ENCODE measurements at places on chromosomes 1 and 21.
A peak's percentile ranks its signal among the peaks of the same experiment; 100 is the strongest.

- no peak for DNase-seq
Measured at GRCh38 chr1:231134624-231135023, 27.2 kb upstream of the TRIM67 start.

- no peak for DNase-seq
Measured at GRCh38 chr1:48756683-48757316, 19.9 kb downstream of the BEND5 start.

- no peak for DNase-seq
Measured at GRCh38 chr1:54274448-54274847, 74.5 kb downstream of the MRPL37 start.

GRCh38 chr1:222588135-222588534 lies 1.6 kb downstream of the TAF1A start:
- no peak for DNase-seq

- DNase-seq, result no peak
Measured at GRCh38 chr21:37682966-37683365, 233.3 kb downstream of the KCNJ6 start.

GRCh38 chr1:15391366-15391765 lies 18.3 kb upstream of the EFHD2 start:
- no peak for DNase-seq

DNA sequence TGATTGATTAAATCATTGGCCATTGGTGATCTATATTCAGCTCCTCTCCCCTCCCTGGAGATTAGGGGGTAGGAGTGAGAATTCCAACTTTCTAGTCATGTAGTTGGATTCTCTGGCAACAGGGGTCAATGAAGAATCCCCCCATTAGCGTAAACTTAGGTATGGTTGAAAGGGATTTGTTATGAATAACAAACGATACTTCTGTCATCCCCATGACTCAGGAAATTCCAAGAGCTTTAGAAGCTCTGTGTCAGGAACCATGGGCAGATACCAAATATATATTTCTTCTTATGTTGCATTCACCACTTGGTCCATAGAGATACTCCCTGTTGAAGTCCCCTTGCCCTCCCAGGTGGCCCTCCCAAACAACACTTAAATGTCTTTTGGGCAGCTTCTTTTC lies 124.5 kb downstream of the DNM3 start:
- no peak for DNase-seq

DNA sequence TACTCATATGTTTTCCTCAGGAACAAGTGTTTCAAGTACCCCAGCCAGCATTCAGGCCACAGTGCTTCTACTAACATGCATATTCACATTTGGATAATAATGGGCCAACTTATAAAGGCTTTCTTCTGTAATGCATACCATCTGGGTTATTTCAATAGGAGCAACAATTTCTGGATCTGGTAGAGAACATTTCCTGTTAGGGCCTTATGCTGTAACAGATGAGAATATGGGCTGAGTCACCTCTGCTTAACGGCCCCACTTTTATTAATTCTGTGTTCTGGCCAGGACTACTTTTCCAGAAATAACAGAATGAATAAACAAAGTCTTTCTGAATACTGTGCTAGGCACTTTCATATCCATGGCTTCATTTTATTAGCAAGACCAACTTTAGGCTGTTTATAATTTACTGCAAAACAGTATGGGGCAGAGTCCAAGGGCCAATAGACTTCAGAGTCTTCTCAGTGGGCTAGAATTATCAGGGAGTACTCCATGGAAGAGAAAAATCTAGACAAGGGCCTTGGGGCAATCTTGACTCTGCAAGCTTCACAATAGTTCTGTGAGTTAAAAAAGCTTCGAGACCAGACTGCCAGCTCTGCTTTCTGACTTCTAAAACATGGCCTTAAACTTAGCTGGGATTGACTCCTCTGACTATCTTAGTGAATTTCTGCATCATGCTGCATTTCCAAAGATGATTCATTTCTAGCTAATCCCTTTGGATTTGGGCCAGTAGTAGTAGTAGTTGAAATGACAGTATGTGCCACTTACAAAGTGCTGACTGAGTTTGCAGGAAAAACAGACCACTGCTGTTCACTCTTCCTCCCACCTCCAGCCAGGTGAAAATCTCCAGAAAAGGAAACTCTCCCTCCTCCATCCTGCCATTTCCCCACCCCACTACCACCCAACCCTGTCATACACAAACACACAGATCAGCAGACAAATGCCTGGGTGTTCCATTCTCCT lies 8.2 kb upstream of the SSX2IP start:
- peak; percentile 83 for DNase-seq

GRCh38 chr1:26170472-26170821 lies 739 bp downstream of the ZNF593 start:
- DNase-seq, result no peak

DNA sequence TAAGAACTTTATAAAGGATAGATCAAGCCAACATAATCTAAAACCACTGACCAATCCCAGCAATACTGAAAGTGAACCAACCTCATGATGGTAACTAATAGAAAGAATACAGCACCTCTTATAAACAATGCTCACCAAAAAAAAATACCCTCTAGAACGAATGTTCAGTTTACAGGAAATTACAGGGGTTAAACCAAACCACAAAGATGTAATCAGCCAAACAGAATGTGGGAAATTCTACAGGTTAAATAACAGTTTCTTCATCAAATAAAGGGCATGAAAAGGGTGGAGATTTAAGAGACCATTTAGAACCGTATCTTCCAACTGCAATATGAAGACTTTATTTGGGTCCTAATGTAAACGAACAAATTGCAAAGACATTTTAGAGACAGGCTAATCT lies 30.4 kb downstream of the ARID4B start:
- DNase-seq, result no peak

GRCh38 chr1:201647094-201647493 lies 108.2 kb downstream of the NAV1 start:
- no peak for DNase-seq

DNA sequence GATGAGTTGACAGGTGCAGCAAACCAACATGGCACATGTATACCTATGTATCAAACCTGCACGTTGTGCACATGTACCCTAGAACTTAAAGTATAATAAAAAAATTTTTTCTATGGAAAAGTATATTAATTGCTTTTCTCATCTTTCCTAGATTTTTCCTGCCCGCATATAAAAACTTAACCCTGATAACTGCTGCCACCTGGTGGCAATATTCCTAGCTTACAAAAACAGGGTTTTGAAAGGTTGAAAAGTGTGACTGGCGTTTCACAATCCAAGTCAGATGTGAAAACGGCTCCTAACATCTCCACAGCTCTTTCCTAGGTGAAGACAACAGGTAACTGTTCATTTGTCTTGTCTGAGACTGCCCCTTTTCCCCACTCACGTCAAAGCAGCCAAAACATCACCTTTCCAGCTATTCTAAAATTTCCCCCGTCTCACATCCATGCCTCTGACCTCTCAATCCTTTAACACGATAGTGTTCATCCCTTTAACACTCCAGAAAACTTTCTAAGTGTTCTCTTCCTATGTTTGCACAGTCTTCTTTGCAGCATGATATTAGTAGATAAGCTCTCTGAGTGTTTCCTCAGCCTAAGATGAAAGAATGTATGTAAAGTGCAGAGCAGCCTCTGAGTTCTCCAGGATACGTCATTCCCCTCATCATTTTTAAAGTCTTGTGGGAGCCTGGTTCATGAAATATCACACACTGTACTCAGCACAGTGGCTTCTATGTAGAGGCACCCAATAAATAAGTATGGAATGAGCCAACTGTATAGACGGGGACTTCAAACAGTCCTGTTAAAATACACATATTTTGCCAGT lies 27.5 kb downstream of the OVGP1 start:
- peak; percentile 10 for DNase-seq

- DNase-seq, result no peak
Measured at GRCh38 chr21:43343095-43343991, 83.6 kb downstream of the SIK1 start.

DNA sequence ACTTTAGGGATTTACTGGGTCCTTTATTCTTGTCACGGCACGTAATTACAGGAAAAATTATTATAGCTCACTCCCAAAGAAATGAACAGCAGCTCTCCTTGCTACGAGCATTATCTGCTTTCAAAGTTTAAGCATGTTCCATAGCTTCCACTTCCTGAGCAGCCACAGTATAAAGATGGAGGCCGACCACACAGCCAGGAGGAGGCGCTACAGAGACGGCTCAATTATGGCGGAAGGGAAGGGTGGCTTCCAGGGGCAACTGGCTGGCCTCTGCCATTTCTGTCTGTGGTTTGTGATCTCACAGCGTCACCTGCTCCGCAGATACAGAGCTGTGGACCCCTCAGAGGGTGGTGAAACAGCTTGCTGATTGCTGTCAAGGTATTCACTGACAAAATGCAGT lies 212.3 kb upstream of the GREM2 start:
- no peak for DNase-seq

DNA sequence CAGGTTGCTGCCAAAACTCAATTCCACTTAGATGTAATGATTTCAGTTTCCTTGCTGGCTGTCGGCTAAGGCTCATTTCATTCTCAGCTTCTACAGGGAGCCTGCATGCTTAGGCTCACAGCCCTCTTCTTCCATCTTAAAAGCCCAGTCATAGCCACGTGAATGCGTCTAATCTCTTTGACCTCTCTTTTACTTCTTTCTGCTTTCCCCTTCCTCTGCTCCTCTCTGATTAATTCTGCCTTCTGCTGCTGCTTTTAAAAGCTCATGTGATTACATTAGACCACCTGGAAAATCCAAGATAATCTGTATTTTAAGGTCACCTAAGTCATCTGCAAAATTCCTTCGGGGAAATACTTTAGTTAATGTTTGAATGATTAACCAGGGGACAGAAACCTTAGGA lies 812.8 kb upstream of the BRINP3 start:
- DNase-seq, result no peak

DNA sequence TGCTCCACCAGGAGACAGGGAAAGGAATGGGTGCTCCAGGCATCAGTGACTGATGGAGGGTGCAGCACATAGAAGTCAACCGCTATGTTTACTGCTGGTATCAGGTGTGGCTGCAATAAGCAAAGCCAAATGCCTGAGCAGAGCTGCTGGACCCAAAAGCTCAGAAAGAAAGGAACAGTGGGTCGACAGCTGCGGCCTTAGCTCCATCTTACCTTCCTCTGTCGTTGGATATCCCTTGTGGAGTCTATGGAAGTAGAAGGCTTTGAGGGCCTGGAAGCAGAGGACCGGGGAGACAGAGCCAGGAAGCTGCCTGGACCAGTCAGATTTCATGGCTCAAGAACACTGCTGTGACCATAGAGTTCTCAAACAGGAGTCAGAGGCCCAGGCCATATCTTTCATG lies 45.3 kb downstream of the RIMS3 start:
- no peak for DNase-seq

DNA sequence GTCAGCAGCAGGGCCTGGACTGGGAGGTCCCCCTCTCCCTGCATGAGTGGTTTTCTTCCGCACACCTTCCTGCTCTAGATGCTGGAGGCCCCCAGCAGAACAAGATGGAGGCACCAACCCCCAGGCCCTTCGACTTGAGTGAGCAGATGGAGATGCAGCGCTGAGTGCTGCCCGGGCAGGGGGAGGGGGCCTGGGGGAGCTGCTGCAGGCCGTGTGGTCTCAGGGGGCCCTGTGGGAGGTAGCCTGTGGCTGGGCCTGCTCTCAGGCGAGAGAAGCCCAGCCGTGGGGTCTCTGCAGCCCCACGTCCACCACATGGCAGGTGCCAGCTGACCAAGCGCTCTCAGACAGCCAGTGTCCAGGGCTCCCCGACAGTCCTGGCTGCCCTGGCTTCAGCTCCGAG lies 1.2 kb upstream of the FAAP20 start:
- DNase-seq, result no peak

DNA sequence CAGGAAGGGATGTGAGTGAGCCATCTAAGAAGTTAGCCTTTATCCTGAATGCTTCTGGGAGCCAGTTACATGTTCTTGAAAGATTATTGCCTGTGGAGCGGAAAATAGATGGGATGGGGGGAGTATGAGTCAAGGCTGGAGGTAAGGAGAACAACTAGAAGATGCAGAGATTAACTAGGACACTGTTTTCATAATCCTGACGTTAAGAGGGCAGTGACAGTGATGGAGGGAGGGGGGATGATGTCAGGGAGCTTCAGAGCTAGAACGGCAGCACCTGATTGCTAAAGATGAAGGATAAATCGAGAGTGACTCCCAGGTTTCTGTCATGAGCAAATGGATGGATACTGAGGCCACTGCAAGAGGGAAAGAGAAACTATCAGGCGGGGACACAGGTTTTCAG lies 10.0 kb upstream of the RCSD1 start:
- DNase-seq, result no peak

GRCh38 chr21:34983680-34984086 lies 65.4 kb downstream of the RUNX1 start:
- DNase-seq, result no peak

DNA sequence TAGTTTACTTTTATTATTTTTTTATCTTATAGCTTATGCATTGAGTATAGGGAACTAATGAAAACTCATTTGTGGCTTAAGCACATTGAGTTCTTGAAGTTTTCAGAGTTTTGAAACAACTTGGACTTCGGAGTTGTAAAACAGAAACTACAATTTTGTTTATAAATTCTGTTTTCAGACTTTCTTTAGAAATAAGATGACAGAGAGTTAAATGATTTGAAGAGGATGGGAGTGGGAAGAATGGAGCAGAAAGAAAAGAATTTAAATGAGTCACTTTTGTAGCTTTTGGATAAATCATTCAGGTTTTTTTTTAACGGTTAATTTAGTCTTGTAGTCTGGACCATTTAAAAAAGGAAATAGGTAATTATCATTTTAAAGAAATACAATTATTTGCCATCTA lies 32.3 kb downstream of the INKA2 start:
- no peak for DNase-seq

GRCh38 chr21:44890961-44891541 lies 17.6 kb upstream of the PTTG1IP start:
- DNase-seq, result no peak

DNA sequence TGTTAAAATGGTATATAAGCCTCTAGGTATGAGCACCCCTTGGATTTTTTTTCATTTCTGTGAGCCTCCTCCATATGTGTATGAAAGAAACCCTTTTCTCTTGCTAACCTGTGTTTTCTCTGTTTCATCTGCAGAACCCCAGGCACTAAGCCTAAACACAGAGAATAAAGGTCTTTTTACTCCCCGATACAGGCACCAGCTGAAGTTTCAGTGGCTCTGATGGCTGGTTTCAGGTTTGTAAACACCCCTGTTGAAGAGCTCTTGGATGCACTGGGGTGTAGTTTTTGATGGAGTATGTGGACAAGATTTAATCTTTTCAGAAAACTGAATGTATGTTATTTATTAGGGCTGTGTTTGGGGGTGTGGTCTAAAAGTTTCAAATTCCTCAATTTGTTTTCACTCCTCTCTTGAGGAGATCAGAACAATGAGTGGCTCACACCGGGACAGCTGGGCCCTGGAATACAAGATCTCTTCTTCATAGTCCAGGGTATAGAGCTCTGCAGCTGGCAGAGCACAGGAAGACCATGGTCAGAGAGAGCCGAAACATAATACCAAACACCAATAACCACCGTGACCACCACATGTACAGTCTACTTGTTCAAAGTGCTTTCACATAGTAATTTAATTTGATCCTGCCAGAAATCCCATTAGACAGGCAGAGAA lies 50.2 kb upstream of the VTCN1 start:
- DNase-seq, result no peak

GRCh38 chr1:27594564-27595510 lies 9.1 kb downstream of the AHDC1 start:
- no peak for DNase-seq
